ENCODE measurements at places on chromosomes 5 and 9. TPM values are rescaled to one million over a fixed set of nuclear protein-coding genes. Genes with fewer than 3 reads are reported as not detected.

PCSK1 gene
- not detected for polyA plus RNA-seq

ACOT12 gene
- not detected for polyA plus RNA-seq

IFNA2 gene
- polyA plus RNA-seq: not detected

FOXI1 gene
- not detected for polyA plus RNA-seq

GRCh38 chr5:10277773-10278630 lies 27.9 kb downstream of the CCT5 start:
- DNase-seq: no peak

- DNase-seq: no peak
Measured at GRCh38 chr5:143395638-143396352, 7.7 kb downstream of the NR3C1 start.

DNA sequence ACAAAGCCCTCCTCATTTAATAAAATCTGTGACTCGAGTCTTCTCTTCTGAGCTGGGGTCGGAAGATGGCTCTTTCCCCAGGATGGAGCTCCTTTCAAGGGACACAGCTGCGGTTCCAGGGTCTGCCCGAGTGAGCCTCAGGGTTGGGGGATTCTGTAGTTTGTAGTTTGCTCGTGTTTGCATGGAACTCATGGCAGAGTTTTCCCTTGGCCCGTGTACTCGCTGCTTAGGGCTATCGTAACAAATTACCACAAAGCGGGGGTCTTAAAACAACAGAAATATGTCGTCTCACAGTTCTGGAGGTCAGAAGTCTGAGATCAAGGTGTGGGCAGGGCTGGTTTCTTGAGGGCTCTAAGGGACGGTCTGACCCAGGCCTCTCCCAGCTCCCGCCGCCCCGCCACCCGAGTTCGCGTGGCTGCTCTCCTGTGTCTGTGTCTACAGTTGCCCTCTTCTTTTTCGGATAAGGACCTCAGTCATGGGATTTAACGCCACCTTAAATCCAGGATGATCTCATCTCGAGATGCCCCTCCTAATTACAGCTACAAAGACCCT lies 13.9 kb upstream of the LPCAT1 start:
- DNase-seq: peak; percentile 0

- no peak for DNase-seq
Measured at GRCh38 chr5:43209060-43209459, 17.0 kb downstream of the NIM1K start.

DNA sequence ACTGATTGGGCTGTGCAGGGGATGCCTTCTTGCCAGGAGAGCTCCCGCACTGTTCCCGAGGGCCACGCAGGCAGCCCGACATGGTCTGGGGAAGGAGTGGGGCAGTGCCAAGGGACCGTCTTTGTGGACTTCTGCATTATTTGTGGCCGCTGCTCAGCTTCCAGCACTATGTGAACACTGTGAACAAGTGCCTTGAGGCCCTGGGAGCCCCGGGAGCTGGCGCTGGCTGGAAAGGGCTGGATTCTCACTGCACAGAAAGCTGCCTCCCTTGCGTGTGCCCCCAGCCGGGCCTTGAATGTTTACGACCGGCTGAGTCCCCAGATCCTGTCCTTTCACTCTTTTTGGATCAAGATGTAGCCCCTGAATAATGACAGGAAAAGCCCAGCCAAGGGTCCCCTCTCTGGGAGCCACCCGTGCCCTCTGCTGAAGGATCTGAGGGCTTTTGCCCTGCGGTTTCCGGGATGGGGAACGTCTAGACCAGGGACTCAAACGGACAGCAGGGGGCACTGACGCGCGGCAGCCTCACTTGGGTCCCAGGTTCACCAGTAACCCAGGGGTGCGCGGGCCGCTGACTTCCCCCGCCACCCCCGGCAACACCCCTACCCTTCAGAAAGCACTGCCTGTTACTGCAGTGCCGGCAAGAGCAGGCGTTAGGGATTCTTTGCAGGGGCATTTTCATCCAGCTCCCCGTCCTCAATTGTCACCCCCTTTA lies 98.9 kb upstream of the FCN2 start:
- DNase-seq: no peak

DNA sequence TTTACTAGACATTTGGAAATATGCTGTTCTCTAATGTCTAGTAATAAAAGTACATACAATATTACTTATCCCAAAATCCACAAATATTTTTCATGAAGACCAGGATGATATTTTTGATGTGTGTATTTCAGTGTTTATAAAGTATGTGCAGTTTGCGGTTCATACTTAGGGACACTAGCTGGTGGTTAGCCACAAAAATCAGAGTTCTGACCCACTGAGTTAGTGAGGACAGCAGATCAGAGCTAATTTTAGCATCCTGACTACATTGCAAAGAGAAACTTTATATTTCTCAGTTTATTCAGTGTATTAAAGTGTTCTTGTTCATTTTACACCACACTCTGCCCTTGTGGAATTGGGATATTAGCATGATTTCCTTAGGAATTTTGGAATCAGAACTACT lies 655.3 kb downstream of the HTR1A start:
- no peak for DNase-seq

DNA sequence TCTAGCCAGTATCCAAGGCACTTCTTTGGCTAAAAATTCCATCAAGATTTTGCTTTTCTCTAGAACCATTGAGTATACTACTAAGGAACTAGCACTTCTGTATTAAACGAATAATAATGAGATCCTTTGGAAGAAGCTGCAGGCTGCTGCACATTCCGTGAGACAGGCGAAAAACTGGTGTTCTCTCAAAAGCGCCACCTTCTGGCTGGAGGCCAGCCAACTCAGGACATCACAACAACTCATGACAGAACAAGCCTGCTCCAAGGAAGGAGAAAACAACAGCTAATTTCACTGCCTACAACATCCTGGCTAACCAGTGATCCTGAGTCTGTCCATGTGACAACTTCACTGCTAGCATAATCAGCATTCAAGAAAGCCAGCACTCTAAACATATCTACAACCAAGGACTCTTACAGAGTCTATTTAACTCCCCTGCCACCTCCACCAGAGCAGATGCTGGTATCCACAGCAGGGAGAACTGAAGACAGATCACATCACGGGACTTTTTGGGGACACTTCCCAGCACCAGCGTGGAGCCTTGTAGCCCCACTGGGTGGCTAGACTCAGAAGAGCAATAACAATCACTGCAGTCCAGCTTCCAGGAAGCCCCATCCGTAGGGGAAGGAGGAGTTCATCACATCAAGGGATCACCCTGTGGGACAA lies 150.5 kb downstream of the YTHDC2 start:
- DNase-seq: peak; percentile 51

GRCh38 chr9:108113596-108113995 lies 624.0 kb upstream of the KLF4 start:
- no peak for DNase-seq

DNA sequence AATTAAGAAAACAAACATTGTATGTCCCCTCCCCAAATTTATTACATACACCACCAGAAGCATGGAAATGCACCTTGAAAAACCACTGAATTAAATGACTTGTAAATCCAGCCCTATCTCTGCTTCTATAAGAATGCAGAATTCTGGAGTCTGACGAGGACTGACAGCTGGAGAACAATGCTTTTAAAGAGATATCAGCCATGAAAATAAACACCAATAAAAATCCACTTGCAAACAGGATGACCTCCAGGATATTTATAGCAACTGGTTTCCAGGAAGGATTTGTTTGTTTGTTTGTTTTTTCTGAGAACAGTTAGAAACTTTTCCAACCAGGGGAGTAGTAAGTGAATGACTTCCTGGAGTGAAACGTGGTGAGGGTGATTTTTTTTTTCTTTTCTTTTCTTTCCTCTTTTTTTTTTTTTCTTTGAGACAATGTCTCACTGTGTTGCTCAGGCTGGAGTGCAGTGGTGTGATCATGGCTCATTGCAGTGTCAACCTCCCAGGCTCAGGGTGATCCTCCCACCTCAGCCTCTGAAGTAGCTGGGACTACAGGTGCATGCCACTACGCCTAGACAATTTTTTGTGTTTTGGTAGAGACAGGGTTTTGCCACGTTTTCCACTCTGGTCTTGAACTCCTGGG lies 38.7 kb upstream of the SLC36A1 start:
- DNase-seq: peak; percentile 10

Measured in stomach (tissue), 19 donors.